Hematopoietic multipotent progenitor cell treated with erythropoietin and hydrocortisone succinate and interleukin-3 and kit ligand, for 6 days (in vitro differentiated cells): ENCODE measurements at places on chromosomes 4 and X.

GRCh38 chr4:74109870-74110605 is 11.0 kb upstream of the CXCL2 start:
- DNase-seq, result no peak

DNA sequence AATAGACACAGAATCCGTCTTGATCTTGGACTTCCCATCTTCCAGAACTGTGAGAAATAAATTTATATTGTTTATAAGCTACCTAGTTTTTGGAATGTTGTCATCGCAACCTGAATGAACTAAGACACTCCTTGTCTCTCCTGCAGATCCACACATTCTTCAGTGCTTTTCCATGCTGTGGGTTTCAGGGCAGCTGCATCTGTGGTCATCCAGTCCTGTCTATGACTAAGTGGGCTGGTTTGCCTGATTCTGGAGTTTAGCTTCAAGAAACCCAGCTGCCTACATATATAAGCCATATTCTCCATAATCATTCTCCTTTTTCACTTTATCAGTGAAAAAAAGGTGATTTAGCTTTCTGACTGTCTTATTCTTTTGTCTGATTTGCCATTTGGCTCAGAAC is 170.3 kb upstream of the KIT start:
- DNase-seq, result no peak

GRCh38 chr4:118154649-118155048 is 120.4 kb downstream of the NDST3 start:
- no peak for DNase-seq

GRCh38 chr4:33831442-33832066 is 2412.8 kb downstream of the ARAP2 start:
- DNase-seq, result no peak

- no peak for DNase-seq
Measured at GRCh38 chr4:7822877-7823276, 116.8 kb downstream of the AFAP1 start.

DNA sequence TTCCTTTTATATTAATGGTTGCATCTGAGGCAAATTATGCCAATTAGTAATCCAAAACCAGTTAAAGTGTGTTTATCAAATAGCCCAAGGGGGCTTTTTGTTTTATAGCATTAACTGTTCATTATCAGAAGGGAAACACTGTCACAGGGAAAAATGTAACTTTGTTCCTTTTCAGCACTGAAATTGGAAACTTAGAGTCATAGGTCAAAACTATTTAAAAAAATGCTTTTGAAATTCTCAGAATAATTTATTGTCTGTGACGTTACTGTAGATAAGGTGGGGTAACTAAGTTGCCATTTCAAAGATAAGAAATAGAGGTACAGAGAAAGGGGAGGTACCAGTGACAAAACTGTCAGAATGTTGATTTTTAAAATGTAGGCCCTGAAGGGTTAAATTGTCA is 129.3 kb downstream of the AKAP4 start:
- no peak for DNase-seq
